ENCODE measurements at places on chromosomes 3 and 15.

DNA sequence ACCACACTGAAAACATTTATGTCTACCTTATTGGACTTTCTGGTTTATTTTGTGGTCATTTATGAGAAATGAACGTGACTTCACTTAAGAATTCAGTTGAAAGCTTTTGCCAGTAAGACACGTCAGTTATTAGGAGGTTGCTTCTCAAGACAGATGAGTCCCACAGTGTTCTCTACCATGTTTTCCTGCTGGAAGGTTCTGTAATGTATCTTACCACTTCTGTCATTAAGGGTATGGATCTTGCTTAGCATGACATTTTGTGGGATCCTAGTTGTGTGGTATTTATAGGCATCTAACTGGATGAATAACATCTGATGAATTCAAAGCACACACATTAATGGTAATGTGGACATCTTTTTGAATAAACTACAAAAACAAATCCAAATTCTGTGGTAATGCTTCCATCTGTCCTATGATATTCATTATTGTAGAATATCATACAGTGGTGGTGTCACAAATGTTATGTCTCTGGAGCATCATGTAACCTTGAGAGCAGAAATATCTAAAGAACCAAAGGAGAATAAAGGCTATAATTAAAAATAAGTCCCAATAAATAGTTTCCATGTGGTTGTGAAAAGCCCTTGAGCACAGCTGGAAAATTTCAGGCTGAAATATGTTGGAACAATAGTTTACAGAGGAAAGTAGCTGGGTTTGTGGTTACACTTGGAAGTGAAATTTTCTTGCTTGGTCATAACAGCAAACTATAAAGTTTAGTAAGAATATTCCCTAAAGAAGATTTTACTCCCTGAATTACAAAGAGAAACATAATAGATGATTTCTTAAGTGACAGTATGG, 61.5 kb downstream of the C3orf38 start:
- DNase-seq, result no peak

GRCh38 chr3:8837162-8837561, 67.7 kb upstream of the OXTR start:
- DNase-seq, result no peak

DNA sequence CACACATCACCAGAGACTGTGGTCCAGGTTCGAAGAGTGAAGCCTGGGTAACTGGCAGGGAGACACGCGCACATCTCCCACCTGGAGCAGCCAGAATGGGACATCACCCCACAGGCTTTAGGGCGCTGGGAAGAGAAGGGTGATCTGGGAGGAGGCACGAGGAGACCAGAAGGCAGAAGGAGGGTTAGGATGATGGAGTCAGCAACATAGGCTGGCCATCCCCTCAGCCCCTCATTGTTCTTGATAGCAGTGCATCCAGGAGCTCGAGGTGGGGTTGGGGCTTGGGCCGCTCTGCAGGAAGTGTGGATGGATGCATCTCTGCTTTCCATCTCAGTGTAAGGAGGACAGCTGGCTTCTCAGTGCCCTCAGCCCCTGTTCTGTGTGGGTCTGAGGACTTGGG, 15.2 kb downstream of the PLA2G4F start:
- DNase-seq, result no peak

DNA sequence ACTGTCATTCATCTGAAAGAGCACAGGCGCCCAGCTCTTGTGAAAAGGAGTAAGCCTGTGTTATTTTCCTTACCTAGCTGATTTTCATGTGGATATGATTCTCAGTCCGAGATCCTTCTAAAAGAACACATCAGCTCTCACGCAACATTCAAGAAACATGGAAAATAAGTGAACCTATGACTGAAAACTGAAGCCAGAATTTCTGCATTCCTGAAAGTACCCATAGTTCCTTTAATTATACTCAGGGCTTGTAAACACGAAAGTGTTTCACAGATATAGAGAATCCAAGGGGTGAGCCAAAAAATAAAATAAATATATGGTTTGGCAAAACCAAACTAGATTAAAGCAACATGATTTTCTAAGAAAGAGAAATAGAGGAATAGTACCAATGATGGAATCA, 100.8 kb upstream of the CHMP2B start:
- no peak for DNase-seq

- DNase-seq, result no peak
Observed at GRCh38 chr3:182970811-182971418, 9.4 kb downstream of the DCUN1D1 start.

DNA sequence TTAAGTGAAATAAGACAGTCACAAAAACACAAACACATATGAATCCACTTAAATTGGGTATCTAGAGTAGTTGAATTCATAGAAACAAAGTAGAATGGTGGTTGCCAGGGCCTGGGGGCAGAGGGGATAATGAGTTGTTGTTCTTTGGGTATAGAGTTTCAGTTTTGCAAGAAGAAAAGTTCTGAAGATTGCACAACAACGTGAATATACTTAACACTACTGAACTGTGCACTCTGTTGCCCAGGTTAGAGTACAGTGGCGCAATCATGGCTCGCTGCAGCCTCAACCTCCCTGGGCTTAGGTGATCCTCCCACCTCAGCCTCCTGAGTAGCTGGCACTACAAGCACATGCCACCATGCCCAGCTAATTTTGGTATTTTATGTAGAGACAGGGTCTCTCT, 14.9 kb downstream of the GRAMD2A start:
- DNase-seq, result no peak

DNA sequence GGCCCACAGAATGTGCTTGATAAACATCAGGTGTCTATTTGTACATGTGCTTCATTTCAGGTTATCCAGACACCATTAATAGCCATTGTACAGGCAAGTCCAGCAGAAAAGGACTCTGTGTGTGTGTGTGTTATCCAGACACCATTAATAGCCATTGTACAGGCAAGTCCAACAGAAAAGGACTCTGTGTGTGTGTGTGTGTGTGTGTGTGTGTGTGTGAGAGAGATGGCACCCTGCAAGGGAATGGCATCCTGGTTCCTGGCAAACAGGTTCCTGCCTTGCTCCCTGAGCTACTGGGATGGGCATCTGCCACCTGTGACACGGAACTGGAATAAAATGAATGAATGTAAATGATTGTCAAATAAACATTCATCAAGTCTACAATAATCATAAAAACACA, 11.7 kb downstream of the SUCLG2 start:
- DNase-seq, result no peak

All from amygdala (tissue), 56 donors.